Pulmonary artery endothelial cell (primary cell): ENCODE measurements at places on chromosomes 11 and 22. TPM values are rescaled to one million over a fixed set of nuclear protein-coding genes. Genes with fewer than 3 reads are reported as not detected.

Gene DNAJB7
- not detected in 2 replicates for total RNA-seq

Gene DEUP1
- total RNA-seq, result not detected in 2 replicates

Gene P2RY2
- total RNA-seq, result 2.3 and 6.3 TPM in 2 replicates

Gene OR51A2
- not detected in 2 replicates for total RNA-seq

Gene PAX6
- total RNA-seq, result 0.07 TPM in 1 of 2 replicates, not detected in the other

Gene OR9Q2
- total RNA-seq, result not detected in 2 replicates

Gene MYBPC3
- not detected in 2 replicates for total RNA-seq

Gene MED19
- 16.7 and 18.5 TPM in 2 replicates for total RNA-seq

Gene FOLR2
- total RNA-seq, result not detected in 2 replicates

Gene SRPRA
- 47.7 and 63.7 TPM in 2 replicates for total RNA-seq

Gene L3MBTL2
- total RNA-seq, result 30.2 and 42.8 TPM in 2 replicates

Gene DEFB131B
- total RNA-seq, result not detected in 2 replicates

Gene ACTN3
- total RNA-seq, result 0.07 TPM in 2 replicates

Gene GDPD4
- not detected in 2 replicates for total RNA-seq

Gene KIAA1671
- total RNA-seq, result 25.7 and 30.0 TPM in 2 replicates

Gene PGA4
- not detected in 2 replicates for total RNA-seq

Gene ELFN2
- total RNA-seq, result under 0.01 and 0.04 TPM in 2 replicates

Gene PARVB
- 128 and 140 TPM in 2 replicates for total RNA-seq

Gene GGT5
- 1.8 and 7.0 TPM in 2 replicates for total RNA-seq

Gene CCDC188
- 4.5 and 10.0 TPM in 2 replicates for total RNA-seq

Gene CRYBB3
- not detected in 2 replicates for total RNA-seq

Gene ANO1
- total RNA-seq, result 0.21 and 0.33 TPM in 2 replicates

Gene APLNR
- not detected in 2 replicates for total RNA-seq

Gene PRMT3
- 21.4 and 23.8 TPM in 2 replicates for total RNA-seq

Gene PPME1
- 27.2 and 33.9 TPM in 2 replicates for total RNA-seq

Gene RAC2
- total RNA-seq, result 19.4 and 36.8 TPM in 2 replicates

Gene MUC6
- not detected in 2 replicates for total RNA-seq

Gene KRTAP5-5
- total RNA-seq, result not detected in 2 replicates

Gene FOLR1
- not detected in 2 replicates for total RNA-seq

Gene ASRGL1
- total RNA-seq, result 62.6 and 134 TPM in 2 replicates

Gene OTUB1
- 67.9 and 71.6 TPM in 2 replicates for total RNA-seq

Gene LBHD1
- 2.3 and 3.3 TPM in 2 replicates for total RNA-seq

Gene OR52N5
- total RNA-seq, result not detected in 2 replicates

Gene ADM
- total RNA-seq, result 132 and 144 TPM in 2 replicates

Gene SYT9
- total RNA-seq, result 0.04 and 0.46 TPM in 2 replicates

Gene OSBP2
- total RNA-seq, result 5.9 and 7.3 TPM in 2 replicates

Gene VSIG10L2
- total RNA-seq, result not detected in 2 replicates

Gene HEPHL1
- total RNA-seq, result not detected in 2 replicates
